ENCODE measurements at places on chromosomes 3 and 15.

GRCh38 chr3:182913889-182914288 lies 66.4 kb downstream of the DCUN1D1 start:
- no peak for DNase-seq

GRCh38 chr15:47959617-47960413 lies 161.0 kb upstream of the SLC24A5 start:
- DNase-seq, result no peak

- no peak for DNase-seq
Observed at GRCh38 chr15:91113030-91113429, 13.0 kb downstream of the SV2B start.

GRCh38 chr3:88262527-88262926 lies 112.8 kb downstream of the C3orf38 start:
- DNase-seq, result no peak

DNA sequence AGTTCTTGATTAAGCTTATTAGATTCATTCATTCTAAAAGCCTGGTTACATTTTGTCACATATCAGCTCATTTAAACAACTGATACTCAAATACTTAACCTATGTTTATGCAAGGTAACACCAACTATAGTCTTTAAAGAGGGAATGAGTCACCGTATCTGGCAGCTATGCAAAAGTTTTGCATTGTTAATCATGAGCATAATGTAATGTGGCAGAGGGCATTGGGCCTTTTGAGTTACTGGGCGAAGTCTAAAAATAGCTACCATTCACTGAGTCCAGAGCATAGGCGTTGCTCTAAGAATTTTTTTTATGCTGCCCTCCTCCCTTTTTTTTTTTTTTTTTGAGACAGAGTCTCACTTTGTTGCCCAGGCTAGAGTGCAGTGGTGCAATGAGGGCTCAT lies 277.7 kb upstream of the ZNF717 start:
- no peak for DNase-seq

- DNase-seq, result no peak
Observed at GRCh38 chr3:120503727-120504616, 53.2 kb upstream of the FSTL1 start.

GRCh38 chr15:25989327-25989726 lies 126.2 kb upstream of the ATP10A start:
- no peak for DNase-seq

DNA sequence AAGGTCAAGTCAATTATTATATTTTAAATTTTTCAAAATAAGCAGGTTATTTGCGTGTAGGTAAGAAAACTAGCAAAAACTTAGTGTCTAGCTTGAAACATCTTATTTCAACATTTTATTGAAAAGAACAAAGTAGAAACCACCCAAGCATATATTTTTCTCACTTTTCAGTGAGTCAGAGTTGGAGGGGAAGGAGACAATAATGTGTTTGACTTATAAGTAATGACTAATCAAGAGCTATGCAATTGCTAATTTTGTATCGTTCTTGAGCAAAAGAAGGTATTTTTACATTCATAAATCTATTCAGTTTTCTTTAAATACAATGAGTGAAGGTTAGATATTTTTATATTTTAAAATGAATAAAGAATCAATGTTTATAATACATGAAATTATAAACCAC lies 54.4 kb upstream of the P2RY1 start:
- no peak for DNase-seq

- no peak for DNase-seq
Observed at GRCh38 chr3:126570103-126570541, 11.4 kb upstream of the C3orf22 start.

- DNase-seq, result no peak
Observed at GRCh38 chr15:40239693-40240618, 1.1 kb downstream of the PAK6 start.

- DNase-seq, result no peak
Observed at GRCh38 chr15:43930556-43930955, 103.8 kb downstream of the WDR76 start.

DNA sequence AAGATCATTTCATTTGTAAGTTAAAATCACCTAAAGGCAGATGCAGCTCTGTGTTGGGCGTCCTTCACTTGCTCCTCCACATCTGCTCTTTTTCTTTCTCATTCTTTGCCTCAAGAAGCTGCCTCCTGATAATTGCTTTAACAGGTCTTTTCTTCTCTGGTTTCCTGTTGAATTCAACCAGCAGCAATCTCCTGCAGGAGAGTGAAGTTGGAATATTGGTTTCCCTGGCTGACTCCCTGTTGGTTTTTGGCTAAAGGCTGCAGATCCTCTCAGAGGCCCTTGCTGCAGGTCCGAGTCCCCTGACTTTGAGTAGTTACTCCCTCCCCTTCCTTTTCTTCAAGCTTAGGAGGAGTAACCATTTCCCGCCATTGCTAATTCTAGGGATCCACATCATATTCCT lies 4.2 kb downstream of the TP63 start:
- no peak for DNase-seq

- no peak for DNase-seq
Observed at GRCh38 chr15:48411971-48412591, 80.9 kb downstream of the DUT start.

- no peak for DNase-seq
Observed at GRCh38 chr15:64050281-64051092, 4.2 kb upstream of the DAPK2 start.

DNA sequence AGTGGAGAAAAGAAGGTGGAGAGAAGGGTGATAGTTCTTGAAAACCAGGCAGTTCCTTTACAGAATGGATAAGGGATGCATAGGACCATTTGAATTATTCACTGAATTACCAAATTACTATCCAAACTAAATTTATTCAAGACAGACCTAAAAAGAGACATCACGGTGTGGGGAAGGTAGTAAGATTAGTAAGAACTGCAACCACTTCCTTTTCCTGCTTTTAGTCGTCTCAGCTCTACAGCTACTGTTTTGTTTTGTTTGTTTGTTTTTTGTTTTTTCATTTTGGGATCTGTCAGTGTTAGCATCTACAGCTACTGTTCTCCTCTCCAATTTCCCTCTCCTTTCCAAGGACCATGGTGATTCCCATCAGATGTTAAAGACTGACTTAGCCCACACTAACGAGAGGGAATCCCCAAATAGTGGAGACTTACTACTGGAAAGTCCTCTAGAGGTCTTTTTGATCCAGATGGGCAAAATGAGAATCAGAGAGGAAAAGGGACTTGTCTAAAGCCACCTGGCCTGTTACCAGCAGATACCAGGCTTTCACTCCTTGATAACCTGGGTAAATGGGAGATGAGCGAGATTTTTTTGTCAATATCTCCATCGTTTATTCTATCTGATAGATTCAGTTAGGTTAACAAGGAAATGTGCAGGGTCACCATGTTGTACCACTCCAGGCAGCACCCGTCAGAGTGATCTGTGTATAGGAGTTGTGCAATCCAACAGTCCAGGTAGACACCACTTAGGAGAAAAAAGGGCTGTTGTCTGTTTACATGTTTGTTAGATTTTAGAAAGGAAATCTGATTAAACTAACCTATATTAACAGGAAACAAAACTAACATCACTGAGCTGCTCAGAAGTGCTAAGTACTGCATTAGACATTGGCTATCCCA lies 6.0 kb downstream of the HCLS1 start:
- DNase-seq, result no peak

GRCh38 chr3:171268677-171269076 lies 191.5 kb downstream of the TNIK start:
- no peak for DNase-seq

GRCh38 chr3:15403965-15404364 lies 23.4 kb downstream of the METTL6 start:
- no peak for DNase-seq

- DNase-seq, result no peak
Observed at GRCh38 chr3:114660124-114660523, 366.3 kb downstream of the TIGIT start.

GRCh38 chr3:1963896-1964295 lies 134.8 kb upstream of the CNTN4 start:
- DNase-seq, result no peak

- DNase-seq, result no peak
Observed at GRCh38 chr3:10522646-10523303, 17.4 kb upstream of the ATP2B2 start.
